ENCODE measurements at places on chromosomes 12 and 14. TPM values are rescaled to one million over a fixed set of nuclear protein-coding genes. Genes with fewer than 3 reads are reported as not detected.
A peak's percentile ranks its signal among the peaks of the same experiment; 100 is the strongest.

The TMEM253 gene
- total RNA-seq: not detected

DNA sequence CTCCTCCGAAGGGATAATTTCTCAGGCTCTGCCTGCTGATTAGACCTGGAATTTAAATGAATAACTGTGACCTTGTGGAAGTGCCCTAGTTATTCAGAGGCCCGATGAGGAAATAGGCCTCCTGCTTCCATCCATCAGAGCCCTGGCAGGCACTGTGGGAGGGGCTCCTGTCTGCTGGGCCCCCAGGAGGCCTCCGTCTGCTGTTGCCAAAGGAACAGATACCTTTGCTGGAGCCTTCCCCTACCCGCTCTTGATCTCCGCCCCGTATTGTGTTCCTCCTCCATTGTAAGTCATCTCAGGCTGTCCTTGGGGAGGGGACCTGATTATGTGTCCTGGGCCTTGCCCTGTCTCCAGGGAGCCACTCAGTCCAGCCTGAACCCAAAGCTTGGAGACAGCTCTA lies 112.3 kb downstream of the NRXN3 start:
- no peak overlapping the region for H3K4me3 ChIP-seq
- no peaks in the 10 kb centered on the region for H3K36me3 ChIP-seq
- no peaks in the 10 kb centered on the region for H3K4me1 ChIP-seq

DNA sequence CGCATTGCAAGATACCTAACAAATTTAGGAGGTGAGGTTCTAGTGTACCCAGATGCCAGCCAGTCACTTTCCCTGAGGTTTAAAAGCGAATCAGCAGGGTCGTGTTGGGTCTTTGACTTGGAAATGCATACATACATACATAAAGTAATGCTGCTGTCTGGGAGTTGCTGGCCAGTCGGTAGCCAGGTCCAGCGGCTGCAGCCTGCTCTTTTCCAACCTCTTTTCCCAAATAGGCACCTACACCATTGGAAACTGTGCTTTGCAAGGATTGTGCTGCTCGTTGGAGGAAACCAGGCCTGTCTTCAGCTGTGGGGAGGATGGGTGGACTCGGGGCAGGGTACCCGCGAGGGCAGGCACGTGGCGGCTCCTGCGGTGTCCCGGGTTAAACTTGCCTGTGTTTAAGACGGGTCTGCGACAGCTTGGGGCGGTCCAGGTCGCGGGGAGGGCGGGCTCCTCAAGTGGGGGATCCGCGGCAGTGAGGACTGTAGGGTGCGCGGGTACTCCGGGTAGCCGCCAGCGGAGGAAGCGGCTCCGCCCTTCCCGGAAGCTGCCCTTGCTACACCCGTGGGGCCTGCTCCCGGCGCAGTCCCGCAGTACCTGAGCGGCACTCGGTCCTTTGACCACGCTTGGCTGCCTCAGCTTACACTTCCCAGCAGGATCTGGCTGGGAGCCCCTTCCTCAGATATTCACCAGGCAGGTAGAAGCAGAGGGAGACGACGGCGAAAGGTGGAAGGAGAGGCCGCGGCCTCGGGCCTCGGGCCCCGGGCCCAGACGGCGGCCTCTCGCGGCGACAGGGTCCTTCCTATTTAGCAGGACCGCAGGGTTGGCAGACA lies 2.7 kb downstream of the TTC6 start:
- H3K4me3 ChIP-seq: no peak overlapping the region
- H3K36me3 ChIP-seq: no peaks in the 10 kb centered on the region
- H3K4me1 ChIP-seq: peaks cover 39% of the 10 kb centered on the region
- H3K27me3 ChIP-seq: peaks cover 91% of the 10 kb centered on the region
- H3K27ac ChIP-seq: no peak overlapping the region
- no peak for DNase-seq

The FGD4 gene
- total RNA-seq: 0.25 TPM

GRCh38 chr12:53193040-53193439 lies 12.3 kb upstream of the CSAD start:
- H3K4me3 ChIP-seq: no peak overlapping the region
- no peaks in the 10 kb centered on the region for H3K27me3 ChIP-seq
- H3K4me1 ChIP-seq: peaks cover 39% of the 10 kb centered on the region
- no peak overlapping the region for H3K27ac ChIP-seq
- no peak for DNase-seq

The CHGA gene
- total RNA-seq: not detected

The SLIRP gene
- 49.7 TPM for total RNA-seq

The VRTN gene
- total RNA-seq: not detected

DNA sequence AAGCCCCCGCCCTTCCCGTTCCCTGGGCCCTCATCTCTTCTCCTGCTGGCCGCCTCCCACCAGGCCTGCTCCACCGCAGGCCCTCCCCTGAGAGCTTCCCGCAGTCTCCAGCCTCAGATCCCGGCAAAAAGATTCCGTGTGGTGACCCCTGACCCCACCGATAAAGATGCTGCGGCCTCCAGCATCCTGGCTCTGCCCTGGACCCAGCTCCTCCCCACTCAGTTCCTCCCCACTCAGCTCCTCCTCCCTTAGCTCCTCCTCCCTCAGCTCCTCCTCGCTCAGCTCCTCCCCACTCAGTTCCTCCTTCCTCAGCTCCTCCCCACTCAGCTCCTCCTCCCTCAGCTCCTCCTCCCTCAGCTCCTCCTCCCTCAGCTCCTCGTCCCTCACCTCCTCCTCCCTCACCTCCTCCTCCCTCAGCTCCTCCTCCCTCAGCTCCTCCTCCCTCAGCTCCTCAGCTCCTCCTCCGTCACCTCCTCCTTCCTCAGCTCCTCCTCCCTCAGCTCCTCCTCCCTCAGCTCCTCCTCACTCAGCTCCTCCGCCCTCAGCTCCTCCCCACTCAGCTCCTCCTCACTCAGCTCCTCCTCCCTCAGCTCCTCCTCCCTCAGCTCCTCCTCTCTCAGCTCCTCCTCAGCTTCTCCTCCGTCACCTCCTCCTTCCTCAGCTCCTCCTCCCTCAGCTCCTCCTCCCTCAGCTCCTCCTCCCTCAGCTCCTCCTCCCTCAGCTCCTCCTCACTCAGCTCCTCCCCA lies 17.0 kb downstream of the NOC4L start:
- no peak overlapping the region for H3K4me3 ChIP-seq
- no peak for DNase-seq
- no peak overlapping the region for H3K27ac ChIP-seq
- peaks cover 23% of the 10 kb centered on the region for H3K4me1 ChIP-seq
- no peaks in the 10 kb centered on the region for H3K27me3 ChIP-seq

- H3K4me1 ChIP-seq: no peaks in the 10 kb centered on the region
- H3K27me3 ChIP-seq: no peaks in the 10 kb centered on the region
- no peak overlapping the region for H3K27ac ChIP-seq
- DNase-seq: no peak
- H3K36me3 ChIP-seq: no peaks in the 10 kb centered on the region
- H3K4me3 ChIP-seq: no peak overlapping the region
Observed at GRCh38 chr12:130661486-130662255, 54.4 kb downstream of the RIMBP2 start.

- H3K27ac ChIP-seq: no peak overlapping the region
- no peaks in the 10 kb centered on the region for H3K4me1 ChIP-seq
- no peaks in the 10 kb centered on the region for H3K27me3 ChIP-seq
- H3K4me3 ChIP-seq: no peak overlapping the region
- no peak for DNase-seq
Observed at GRCh38 chr14:79549515-79549914, 661.8 kb downstream of the DIO2 start.

- no peak for DNase-seq
- no peak overlapping the region for H3K4me3 ChIP-seq
- H3K27me3 ChIP-seq: no peaks in the 10 kb centered on the region
- no peak overlapping the region for H3K27ac ChIP-seq
- no peaks in the 10 kb centered on the region for H3K4me1 ChIP-seq
Observed at GRCh38 chr14:28398506-28398905, 368.1 kb upstream of the FOXG1 start.

The PIWIL1 gene
- total RNA-seq: not detected

DNA sequence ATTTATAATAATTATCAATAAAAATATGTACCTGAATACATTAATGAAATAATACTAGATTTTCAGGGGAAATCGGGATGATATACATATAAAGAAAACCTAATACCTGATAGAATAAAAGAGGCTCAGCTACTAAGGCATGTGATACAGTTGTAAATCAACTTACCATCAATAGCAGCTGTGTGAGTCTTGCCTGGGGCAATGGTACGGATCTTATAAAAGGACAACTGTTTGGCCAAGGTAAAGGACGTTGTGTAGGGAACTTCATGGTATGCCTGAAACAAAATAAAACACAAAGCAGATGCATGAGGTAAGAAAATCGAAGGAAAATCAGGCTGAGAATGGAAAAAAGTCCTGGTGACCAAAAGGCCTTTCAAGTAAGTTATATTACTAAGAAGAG lies 25.4 kb downstream of the NEK9 start:
- peaks cover 72% of the 10 kb centered on the region for H3K36me3 ChIP-seq
- H3K27me3 ChIP-seq: no peaks in the 10 kb centered on the region
- no peak overlapping the region for H3K4me3 ChIP-seq
- DNase-seq: no peak
- H3K27ac ChIP-seq: no peak overlapping the region

DNA sequence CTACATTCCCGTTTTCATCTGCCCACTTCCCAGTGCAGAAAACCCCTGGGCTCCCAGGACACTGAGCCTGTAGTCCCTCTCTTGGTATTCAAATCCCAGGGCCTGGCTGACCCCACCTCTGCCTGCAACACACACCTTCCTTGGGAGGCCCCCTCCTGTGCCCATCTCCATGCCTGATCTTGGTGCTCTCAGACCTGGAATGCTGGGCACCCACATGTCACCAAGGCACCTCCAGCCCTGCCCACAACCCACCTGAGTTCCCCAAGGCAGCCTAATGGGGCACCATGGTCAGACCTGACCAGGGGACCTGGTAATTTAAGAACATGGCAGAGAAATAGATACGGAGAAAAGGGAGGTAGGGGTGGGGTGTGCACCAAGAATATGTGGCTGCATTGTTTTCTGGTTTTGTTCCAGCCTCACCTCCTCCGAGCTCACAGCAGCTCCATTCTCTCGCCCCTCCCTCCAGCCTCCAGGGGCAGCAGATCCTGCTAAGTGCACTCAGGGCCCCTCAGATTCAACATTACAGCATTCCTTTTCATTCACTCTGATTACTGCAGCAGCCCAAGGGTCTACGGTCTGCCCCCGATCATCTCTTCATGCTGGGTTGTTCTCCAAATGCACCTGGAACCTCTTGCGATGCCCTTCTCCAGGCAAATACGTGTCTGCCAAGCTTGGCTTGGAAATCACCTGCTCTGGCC lies 9.2 kb upstream of the HSP90AA1 start:
- H3K27me3 ChIP-seq: no peaks in the 10 kb centered on the region
- no peak overlapping the region for H3K27ac ChIP-seq
- no peaks in the 10 kb centered on the region for H3K36me3 ChIP-seq
- H3K4me1 ChIP-seq: peaks cover 5% of the 10 kb centered on the region
- H3K4me3 ChIP-seq: no peak overlapping the region

- no peak for DNase-seq
- H3K4me1 ChIP-seq: no peaks in the 10 kb centered on the region
- H3K4me3 ChIP-seq: no peak overlapping the region
Observed at GRCh38 chr14:89849931-89850330, 104.6 kb downstream of the EFCAB11 start.

DNA sequence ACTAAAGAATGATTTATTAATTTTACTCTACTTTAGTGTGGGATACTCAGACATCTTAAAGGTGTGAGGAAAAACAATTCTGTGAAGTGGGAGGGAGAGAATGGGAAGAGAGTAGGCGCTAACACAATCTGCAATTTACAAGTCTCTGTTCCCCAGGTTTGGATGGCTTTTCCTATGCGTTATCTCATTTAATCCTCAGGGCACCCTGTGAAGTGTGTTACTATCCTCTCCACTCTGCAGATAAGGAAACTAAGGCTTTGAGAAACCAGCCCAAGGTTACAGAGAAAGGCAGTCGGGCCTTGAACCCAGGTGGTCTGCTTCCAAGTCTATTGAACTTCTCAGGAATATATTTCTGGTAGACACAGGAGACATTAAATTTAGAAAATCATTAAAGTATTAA lies 36.2 kb upstream of the TUBA1C start:
- DNase-seq: no peak
- no peak overlapping the region for H3K27ac ChIP-seq
- no peaks in the 10 kb centered on the region for H3K27me3 ChIP-seq
- H3K4me1 ChIP-seq: peaks cover 3% of the 10 kb centered on the region
- H3K36me3 ChIP-seq: no peaks in the 10 kb centered on the region

- H3K36me3 ChIP-seq: no peaks in the 10 kb centered on the region
- no peak overlapping the region for H3K27ac ChIP-seq
- no peaks in the 10 kb centered on the region for H3K27me3 ChIP-seq
- no peaks in the 10 kb centered on the region for H3K4me1 ChIP-seq
Observed at GRCh38 chr12:87801860-87802720, 227.1 kb downstream of the C12orf50 start.

- no peak for DNase-seq
- H3K4me1 ChIP-seq: peaks cover 15% of the 10 kb centered on the region
- no peaks in the 10 kb centered on the region for H3K36me3 ChIP-seq
- H3K27me3 ChIP-seq: no peaks in the 10 kb centered on the region
- H3K4me3 ChIP-seq: no peak overlapping the region
Observed at GRCh38 chr14:68983191-68983590, 4.1 kb upstream of the ACTN1 start.

GRCh38 chr12:131986910-131987309 lies 37.2 kb downstream of the EP400 start:
- no peak overlapping the region for H3K27ac ChIP-seq
- H3K4me3 ChIP-seq: no peak overlapping the region
- H3K36me3 ChIP-seq: peaks cover 91% of the 10 kb centered on the region
- no peaks in the 10 kb centered on the region for H3K4me1 ChIP-seq
- no peak for DNase-seq
- H3K27me3 ChIP-seq: no peaks in the 10 kb centered on the region

GRCh38 chr14:100305324-100306100 lies 732 bp downstream of the SLC25A29 start:
- peak; percentile 72 for DNase-seq
- H3K27me3 ChIP-seq: peaks cover 4% of the 10 kb centered on the region
- no peak overlapping the region for H3K27ac ChIP-seq
- peaks cover 29% of the 10 kb centered on the region for H3K4me1 ChIP-seq
- H3K36me3 ChIP-seq: no peaks in the 10 kb centered on the region
- peak overlapping the region; percentile 57 for H3K4me3 ChIP-seq

DNA sequence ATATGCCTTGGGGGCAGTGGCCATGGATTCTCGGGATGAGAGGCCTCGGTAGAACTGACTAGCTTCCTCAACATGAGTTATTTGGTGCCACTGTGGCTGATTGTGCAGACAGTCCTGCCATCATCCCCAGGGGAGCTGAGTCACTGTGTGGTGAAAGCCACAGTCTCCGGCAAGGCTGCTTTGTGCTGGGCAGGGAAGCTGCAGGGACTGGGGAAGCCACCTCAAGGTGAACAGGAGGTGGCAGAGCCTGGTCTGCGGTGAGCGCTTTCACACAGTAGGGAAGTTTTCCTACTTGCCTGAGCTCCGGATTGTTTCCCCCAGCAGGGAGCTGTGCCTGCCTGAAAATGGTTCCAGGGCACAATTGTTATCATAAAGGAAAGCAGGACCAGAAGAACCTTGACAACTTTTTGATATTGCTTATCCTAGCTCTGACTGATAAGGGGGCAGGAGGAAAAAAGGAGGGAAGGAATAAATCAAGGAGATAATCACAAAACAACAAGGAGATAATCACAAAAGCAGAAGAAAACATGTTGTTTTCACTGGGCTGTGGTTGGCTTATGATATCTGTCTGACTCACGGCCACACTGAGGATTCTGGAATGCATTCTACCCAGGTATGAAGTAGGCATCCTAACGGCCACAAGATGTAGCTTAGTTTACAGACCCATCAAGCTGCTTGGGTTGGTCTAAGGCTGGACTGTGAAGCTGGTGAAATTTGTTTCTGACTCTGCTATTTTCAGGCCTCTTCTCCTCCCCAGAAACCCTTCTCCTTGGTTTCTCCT lies 32.2 kb upstream of the GNG2 start:
- DNase-seq: peak; percentile 52
- no peak overlapping the region for H3K4me3 ChIP-seq
- H3K4me1 ChIP-seq: peaks cover 21% of the 10 kb centered on the region
- H3K27ac ChIP-seq: no peak overlapping the region
- no peaks in the 10 kb centered on the region for H3K27me3 ChIP-seq

The IL22 gene
- not detected for total RNA-seq

All from CD4-positive, alpha-beta T cell (primary cell).